ENCODE measurements at places on chromosomes 4 and X. TPM values are rescaled to one million over a fixed set of nuclear protein-coding genes. Genes with fewer than 3 reads are reported as not detected.

- no peak overlapping the region for H3K4me3 ChIP-seq
- H3K27ac ChIP-seq = no peak overlapping the region
- H3K27me3 ChIP-seq = no peaks in the 10 kb centered on the region
- no peaks in the 10 kb centered on the region for H3K4me1 ChIP-seq
Measured at GRCh38 chr4:172691552-172691951, 477.1 kb upstream of the GALNT7 start.

The HEPH gene
- not detected for total RNA-seq

The ZAR1 gene
- total RNA-seq = not detected

DNA sequence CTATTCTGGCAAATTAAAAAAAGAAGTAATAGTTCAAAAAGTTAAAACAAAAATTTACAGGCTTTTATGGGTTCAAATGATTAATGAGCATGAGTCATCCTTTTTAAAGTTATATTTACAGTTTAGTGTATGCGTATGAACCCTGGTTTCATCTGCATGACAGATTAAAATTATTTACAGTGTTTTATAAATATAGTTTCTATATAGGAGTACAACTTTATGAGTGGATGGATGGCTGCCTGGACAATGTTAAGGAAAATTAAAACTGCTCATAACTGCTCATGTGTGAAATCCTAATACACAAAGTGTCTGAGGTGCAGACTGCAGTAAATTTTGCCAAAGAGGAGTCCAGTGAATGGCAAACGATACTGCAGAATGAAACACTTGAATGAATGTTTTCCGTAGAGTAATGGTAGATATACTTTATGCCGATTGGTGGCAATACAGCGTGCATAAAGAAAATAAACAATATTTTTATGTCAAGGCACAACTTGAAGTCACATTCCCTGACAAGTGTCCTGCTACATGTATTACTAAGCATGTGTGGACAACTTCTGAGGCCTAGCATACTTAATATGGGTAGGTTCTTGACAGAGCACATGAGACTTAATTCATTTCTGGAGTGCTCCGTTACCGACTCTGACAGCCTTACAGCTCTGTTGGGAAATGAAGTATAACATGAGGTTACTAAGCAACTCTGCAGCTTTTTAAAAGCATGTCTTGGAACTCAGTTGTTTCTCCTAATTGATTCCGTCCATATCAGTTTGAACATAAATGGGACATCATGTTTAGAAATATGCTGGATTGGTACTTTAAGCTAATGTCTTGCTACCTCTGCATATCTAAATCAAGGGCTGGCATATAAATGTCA, 985.6 kb upstream of the PCDH7 start:
- H3K4me3 ChIP-seq = no peak overlapping the region
- H3K4me1 ChIP-seq = no peaks in the 10 kb centered on the region
- DNase-seq = no peak
- no peak overlapping the region for H3K27ac ChIP-seq

GRCh38 chrX:119028733-119029330, 44.0 kb upstream of the CT47C1 start:
- no peaks in the 10 kb centered on the region for H3K36me3 ChIP-seq
- no peak overlapping the region for H3K27ac ChIP-seq
- H3K27me3 ChIP-seq = peaks cover 2% of the 10 kb centered on the region
- no peak for DNase-seq

DNA sequence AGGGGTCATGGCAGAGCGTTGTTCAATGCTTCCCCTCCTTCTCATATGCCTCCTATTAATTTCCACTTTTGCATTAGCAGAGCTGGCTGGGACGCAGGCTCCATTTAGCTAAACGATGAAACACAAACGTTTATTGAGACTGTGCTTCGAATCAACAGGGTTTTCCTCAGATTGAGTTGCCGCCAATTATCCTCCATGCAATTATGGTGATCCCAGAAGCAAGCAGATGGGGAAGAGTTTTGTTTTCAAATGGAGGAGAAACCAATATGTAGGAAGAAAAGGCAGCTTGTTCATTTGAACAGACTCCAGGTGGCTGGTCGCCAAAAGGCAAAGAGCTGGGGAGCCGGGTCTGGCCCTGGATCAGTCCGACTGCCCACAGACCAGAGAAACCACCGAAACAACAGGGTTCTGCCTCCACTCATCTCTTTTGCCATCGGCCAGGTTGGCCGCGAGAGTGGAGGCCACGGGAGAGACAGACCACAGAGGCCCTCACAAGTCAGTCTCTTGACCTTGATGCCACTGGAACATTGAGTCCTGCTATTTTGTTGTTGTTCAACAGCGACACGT, 184.8 kb downstream of the GBA3 start:
- no peak overlapping the region for H3K4me3 ChIP-seq
- no peaks in the 10 kb centered on the region for H3K4me1 ChIP-seq
- DNase-seq = no peak
- no peak overlapping the region for H3K27ac ChIP-seq

- H3K27me3 ChIP-seq = peaks cover 10% of the 10 kb centered on the region
- DNase-seq = no peak
- H3K27ac ChIP-seq = no peak overlapping the region
- no peaks in the 10 kb centered on the region for H3K4me1 ChIP-seq
- H3K4me3 ChIP-seq = no peak overlapping the region
Measured at GRCh38 chrX:130482871-130483270, 81.1 kb downstream of the RBMX2 start.

The SRPK3 gene
- total RNA-seq = not detected

The TTC29 gene
- total RNA-seq = not detected

Data from activated CD4-positive, alpha-beta T cell treated with anti-CD3 and anti-CD28 coated beads, Interleukin-2, amount 10 ng/mL, durations not matched to agents 7 days and 5 days (primary cell).